ENCODE measurements at places on chromosomes 1 and 21. TPM values are rescaled to one million over a fixed set of nuclear protein-coding genes. Genes with fewer than 3 reads are reported as not detected.

Gene B4GALT2
- 142 TPM for total RNA-seq

Gene S100A7A
- total RNA-seq, result not detected

Gene TRIM67
- 0.39 TPM for total RNA-seq

Gene MIXL1
- not detected for total RNA-seq

Gene CCDC185
- total RNA-seq, result not detected

Gene SCCPDH
- total RNA-seq, result 37.1 TPM

Gene ICOSLG
- total RNA-seq, result 1.5 TPM

Gene PDIK1L
- total RNA-seq, result 4.1 TPM

Gene CAPN2
- total RNA-seq, result 464 TPM

Gene ERICH3
- not detected for total RNA-seq

Gene COL6A2
- 4,259 TPM for total RNA-seq

All from smooth muscle cell of the pulmonary artery (primary cell).